CD4-positive, alpha-beta T cell treated with Interleukin-15 for 4 hours (primary cell): ENCODE measurements at places on chromosomes 1 and 21.

DNA sequence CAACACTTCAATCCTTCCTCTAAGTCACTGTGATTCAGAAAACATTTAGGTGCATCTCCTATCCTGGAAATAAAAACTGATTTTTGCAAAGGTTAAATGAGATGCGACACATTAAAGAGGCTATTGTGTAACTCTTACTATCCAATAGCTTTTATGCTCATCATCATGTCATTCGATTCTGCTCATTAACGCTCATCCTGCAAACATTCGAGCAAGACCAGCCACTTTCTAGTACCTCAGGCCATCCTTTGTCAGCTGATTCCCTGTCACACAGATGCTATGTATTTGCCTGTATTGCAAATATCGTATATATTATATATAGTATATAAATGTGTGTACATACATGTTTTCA, 131.6 kb downstream of the TLR5 start:
- no peak for DNase-seq

GRCh38 chr1:24946861-24947658, 17.0 kb upstream of the RUNX3 start:
- no peak for DNase-seq

DNA sequence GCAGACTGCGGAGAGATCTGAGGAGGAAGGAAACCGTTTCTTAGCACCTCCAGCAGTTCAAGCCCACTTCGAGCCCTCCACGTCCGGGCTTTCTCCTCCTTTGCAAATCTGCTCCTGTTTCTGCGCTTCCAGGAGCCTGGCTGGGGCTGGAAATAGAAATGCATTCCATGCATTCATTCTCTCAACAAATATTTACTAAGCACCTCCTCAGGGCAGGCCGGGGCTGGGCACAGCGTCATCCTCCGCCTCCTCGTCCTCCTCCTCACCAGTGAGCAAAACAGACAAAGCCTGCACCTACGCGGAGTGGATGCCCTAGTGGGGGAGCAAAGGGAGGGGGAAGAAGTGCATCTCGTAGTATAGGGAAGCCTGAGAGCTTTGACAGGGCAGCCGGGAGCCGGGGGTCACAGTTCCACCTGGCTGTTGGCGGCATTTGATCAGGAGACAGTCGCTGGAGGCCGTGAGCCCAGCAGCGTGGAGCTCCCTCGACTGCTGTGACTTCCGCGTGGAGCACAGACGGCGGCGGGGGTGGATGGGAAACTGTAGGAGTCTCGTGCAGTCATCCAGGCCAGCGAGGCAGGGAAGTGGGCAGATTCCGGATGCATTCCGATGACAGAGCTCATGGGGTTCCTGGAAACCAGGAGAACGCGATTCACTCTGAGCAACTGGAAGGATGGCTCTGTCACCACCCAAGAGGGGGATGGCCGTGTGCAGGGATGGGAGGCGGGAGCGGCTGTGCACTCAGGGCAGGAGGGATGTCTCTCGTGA, 93.5 kb downstream of the SIK1 start:
- no peak for DNase-seq

DNA sequence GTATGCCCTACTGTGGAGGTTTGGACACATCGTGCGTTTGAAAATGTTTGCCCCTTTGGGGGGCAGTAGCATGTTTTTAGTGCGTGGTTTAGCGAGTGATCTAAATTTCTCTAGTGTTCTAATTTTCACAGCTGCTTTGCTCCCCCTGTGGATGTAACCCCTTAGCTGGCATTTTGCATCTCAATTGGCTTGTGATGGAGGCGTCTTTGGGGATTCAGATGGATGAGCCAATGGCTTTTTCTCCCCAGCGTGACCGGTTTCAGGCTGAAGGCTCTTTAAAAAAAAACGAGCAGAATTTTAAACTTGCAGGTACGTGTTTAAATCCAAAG, 836 bp downstream of the CDC7 start:
- DNase-seq: no peak

GRCh38 chr21:42349420-42350317, 1.1 kb downstream of the TFF2 start:
- no peak for DNase-seq

DNA sequence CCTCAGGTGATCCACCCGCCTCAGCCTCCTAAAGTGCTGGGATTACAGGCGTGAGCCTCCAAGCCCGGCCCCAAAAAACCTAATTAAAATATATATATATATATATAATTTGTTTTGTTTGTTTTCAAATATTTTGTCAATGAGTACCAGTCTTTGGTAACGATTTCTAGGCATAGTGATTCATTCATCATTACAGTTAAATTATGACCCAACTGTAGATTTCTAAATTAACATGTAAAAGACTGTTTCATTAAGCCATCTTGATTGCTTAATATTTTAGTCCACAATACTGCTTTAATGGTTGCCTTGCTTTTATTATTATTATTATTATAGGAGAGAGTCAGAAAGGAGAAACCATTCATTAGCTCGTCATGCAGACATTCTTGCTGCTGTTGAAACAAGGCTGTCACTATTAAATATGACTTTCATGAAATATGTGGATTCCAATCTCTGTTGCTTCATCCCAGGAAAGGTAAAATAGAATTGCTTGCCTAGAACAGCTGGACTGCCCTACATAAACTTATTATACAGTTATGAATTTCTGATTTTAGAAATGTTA, 19.9 kb downstream of the FBXO28 start:
- DNase-seq: no peak

DNA sequence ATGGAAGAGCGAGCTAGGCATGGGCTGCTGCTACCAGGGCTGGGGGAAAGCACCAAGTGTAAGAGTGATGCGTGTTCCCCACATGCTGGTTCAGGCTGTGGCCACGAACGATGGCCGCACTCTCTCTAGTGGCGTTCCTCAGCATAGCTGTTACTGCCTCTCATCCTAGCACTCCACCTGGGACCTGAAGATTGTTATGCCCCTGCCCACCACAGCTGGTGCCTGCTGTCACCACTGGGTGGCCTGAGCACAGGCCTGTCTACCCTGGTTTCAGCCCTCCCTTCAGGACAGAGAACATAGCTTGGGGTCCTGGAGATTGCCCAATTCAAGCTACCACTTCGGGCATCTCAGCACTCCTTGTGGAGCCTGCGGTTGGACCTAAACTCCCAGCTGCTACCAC, 80.1 kb upstream of the PDC start:
- no peak for DNase-seq

DNA sequence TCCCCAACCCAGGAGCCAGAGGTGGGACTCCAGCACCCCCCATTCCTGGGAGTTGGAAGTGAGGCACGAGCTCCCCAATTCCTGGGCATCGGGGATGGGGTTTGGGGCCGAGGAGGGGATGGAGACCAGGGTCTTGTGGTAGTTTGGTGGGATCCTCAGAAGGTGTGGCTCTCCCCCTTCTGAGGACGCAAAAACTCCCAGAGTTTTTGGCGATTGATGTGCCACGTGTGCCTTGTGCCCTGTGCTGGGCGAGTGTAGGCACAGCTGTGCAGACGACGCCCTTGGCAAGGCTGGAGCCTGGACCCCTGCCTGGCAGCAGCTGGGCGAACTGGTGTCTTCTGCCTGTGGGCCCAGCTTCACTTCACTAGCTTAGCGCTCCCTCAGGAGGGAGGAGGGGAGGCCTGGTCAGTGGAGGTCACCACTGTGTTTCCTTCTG, 2.6 kb downstream of the GUK1 start:
- no peak for DNase-seq

DNA sequence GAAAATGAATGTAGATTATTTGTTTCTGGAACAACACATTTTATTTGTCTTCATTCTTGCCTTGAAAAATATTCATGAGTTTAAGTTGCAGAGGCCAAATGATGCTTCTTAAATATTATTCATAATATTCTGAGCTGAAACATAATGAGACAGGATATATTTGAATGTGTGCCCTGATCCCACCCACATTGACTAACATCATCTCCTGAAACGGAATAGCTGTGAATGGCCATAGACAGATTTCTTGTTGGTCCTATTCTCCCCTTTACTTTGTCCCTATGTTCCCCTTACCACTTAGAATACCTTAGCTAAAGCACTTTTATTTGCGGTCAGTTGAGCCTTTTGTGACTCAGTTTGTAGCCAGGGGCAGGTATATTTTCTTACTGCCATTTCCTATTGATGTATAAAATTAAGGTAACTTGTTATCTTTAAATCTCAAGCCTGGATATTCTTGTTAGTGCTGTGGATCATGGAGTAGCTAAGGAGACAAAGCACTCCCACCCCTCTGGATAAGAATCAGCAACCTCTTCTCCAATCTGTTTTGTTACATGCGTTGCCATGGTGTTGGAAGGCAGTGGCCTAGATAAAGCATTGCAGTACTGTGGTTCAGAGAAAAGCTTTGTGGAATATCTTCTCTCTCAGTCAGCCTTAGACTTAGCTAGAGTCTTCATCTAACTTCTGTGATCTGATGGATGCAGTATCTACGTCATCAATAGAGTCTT, 478.5 kb upstream of the DEPDC1 start:
- DNase-seq: no peak

DNA sequence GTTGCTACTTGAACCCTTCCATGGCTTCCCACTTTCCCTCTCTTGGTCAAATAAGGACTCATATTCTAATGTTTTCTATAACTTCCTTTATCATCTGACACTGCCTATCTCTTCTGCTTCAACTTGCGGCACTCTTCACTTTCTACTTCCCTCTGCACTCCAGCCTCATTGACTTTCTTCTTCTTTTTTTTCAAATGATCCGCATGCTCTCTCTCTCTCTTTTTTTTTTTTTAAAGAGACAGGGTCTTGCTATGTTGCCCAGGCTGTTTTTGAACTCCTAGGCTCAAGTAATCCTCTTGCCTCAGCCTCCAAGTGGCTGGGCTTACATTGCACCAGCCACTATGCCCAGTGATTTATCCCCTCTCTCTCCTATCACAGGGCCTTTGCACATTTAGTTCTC, 7.3 kb upstream of the IL10 start:
- DNase-seq: no peak

- no peak for DNase-seq
These were observed 262.4 kb downstream of the ST6GALNAC3 start for GRCh38 chr1:76336931-76337371.

DNA sequence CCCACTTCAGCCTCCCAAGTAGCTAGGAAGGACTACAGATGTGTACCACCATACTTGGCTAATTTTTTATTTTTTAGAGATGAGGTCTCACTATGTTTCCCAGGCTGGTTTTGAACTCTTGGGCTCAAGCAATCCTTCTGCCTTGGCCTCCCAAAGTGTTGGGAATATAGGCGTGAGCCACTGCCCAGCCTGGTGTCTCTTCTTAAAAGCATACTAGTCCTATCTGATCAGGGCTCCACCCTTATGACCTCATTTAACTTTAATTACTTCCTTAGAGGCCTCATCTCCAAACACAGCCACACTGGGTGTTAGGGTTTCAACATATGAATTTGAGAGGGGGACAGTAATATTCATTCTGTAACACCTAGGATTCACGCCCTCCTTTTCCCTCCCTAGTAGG, 130.9 kb downstream of the GLIS1 start:
- no peak for DNase-seq

DNA sequence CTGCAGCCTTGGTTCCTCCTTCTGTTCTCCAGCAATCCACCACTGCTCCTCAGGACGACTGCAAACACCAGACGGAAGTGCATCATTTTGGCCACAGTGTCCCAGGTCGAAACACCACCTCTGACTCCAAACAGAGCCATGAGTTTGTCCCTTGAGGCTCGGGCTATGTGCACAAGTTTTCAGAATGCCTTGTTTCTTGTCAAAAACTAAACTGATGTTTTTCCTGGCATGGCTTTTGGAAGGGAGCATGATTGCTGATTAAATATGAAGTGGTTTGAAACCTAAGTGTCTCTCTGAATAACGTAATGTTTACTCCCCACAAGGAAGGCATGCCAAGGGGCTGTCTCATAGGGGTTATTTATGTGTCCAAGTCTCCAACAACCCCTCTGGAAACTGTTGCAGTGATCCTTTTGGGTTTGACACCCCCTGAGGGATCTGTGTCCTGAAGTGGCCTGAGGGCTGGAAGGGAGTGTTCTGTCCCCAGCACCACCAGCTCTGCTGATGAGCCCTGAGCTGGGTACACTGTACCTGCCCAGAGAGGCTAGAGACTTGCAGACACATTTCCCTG, 132.7 kb downstream of the PLPP3 start:
- DNase-seq: no peak

DNA sequence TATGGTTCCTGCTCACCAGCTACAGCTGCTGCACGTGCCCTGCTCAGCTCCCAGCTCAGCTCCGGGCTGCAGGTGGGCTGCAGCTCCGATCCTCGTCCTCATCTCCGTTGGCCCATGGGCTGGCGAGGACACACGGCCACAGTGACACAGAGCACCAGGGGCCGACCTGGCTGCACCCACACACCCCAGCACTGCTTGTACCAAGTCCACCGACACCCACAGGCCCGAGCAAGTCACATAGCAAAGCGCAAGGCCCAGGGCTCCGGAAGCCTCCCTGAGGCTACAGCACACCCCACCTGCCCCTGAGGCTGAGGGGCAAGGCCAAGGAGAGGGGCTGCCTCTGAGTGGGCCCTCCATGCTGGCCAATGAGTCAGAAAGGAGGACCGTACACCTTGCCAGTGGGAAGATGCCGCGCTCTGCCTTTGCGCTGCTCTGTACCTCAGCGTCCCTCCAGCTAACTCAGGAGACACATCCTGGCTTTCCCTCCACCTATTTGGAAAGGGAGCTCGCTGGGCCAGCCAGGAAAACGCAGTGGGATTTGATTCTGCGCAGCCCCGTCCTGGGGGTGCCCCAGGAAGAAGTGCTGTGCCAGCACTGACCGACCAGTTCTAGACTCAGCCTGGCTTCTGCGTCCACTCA, 124.8 kb downstream of the SIK1 start:
- no peak for DNase-seq

GRCh38 chr1:222443566-222443965, 104.3 kb downstream of the HHIPL2 start:
- no peak for DNase-seq

DNA sequence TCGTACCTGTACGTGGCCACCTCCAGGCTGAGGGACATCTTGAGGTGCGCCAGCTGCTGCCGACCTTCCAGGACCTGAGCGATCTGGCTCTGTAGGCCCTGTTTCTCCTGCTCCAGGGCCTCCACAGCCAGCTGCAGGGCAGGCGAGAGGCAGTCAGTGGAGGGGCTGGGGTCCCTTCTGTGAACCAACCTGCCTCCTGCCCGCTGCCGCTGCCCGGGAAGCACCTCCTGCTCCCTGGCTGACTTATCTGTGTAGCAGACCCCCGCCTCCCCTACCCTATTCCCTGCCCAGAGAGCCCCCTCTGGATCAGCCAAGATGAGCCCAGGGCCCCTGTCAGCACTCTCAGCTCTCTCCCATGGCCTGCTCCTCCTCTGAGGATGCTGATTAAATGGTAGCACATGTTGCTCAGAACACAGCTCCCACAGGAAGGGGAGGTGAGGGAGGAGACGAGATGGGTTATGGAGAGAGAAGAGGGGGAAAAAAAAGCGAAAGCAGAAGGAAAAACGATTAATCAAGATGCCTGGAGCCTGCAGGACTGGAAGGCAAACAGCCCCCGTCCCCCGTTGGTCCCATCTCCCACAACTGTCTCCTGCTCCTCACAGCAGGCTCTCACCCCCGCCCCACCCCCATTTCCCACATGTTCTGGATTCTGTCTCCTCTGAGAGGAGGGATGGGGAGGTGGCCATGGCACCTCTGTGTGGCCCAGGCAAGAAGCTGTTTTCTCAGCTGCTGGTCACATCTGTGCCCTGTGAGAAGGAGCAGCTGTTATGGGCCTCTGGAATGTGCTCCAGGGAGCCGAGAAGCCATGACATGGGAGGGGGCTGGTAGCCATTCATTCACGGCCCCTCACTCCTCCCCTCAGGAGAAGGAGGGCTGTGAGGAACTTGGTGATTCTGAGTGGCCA, 1.7 kb downstream of the NES start:
- no peak for DNase-seq
